ENCODE measurements at places on chromosomes 5 and 9.

GRCh38 chr5:84372066-84372695 is 12.5 kb downstream of the EDIL3 start:
- no peak for DNase-seq

- no peak for DNase-seq
Observed at GRCh38 chr5:139904566-139904815, 108.9 kb downstream of the PSD2 start.

DNA sequence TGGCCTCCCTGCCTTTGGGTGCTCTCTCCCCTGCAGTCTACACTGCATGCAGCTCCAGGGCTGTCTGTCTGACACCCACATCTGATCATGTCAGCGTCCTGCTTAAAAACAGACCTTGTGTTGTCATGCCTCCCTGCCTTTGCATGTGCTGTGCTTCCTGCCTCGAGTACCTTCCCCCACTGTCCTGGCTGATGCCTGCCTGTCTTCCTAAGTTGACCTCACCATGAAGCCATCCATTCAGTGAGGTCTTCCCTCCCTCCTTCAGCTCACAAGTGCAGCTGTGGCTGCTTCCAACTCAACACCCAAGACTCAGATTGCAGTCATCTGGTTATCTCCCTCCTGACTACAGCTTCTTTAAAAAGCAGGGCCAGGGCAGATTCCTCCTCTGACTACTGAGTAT is 5.5 kb downstream of the ANGPTL2 start:
- no peak for DNase-seq

- DNase-seq: no peak
Observed at GRCh38 chr9:89718651-89719050, 113.8 kb downstream of the GADD45G start.

- DNase-seq: no peak
Observed at GRCh38 chr9:95383845-95384244, 66.3 kb upstream of the FANCC start.

DNA sequence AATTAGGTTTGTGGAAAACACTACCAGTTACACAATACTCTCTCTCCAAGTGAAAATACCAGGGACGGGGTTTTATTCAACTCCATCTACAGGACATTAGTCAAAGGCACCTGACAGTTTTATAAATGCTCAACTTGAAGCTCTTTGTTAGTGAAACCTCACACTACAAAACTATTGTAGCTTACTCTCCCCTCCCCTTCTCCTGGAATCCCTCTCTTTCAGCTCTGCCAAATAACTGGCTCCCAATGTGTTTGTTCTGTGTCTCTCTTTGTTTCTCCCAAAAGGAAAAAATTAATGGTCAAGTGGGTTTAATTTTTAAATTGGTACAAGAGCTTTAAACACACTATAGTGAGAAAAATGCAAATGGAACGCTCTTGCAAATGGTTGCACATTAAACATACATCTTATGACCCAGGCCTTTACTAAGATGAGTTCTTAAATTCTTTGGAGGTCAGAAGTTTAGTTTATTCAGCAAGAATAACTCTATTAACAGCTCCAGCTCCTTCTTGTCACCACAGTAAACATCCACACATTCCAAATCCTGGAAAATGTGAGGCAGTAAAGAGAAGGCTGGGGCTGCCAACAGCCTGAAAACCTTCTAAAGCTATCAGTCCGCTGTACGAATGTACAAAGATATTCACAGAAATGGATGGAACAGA is 48.4 kb downstream of the ZNF608 start:
- no peak for DNase-seq

DNA sequence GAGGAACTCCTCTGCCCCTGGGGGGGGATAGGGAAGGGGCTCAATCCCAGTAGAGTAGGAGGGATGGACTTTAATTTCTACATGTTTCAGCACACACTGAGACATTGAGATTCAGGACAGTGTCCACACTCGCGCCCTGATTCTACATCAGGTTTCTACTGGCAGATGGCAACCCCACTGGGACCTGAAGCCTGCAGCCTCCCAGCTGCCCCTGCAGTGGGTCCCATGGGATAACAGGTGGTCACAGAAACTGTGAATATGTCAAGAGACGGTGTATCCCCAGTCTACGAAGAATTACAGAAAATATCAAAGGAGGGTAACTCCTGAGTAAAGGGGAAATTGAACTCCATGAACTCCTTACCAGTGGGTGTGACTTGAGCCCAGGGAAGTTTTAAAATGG is 2.4 kb upstream of the TERT start:
- DNase-seq: no peak

- DNase-seq: no peak
Observed at GRCh38 chr5:179887802-179888201, 19.9 kb downstream of the TBC1D9B start.

- DNase-seq: peak; percentile 55
Observed at GRCh38 chr9:37066139-37066725, 32.2 kb upstream of the PAX5 start.

DNA sequence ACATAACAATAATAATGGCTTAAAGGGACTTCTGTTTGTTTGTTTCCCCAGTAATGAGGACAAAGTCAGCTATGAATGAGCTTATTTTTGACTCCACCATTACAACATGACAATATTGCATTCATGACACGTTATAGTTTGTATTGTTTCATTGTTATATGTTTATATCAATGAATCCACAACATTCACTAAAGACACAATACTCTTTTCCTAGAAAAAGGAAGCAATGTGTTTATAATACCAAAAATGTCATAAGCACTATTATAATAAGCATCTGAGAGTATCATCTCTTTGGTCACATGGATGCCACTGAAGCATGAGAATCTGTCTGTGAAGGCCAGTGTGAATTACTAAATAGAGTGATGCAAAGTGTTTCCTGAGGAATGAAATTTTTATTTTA is 1026.9 kb upstream of the C9orf72 start:
- no peak for DNase-seq

GRCh38 chr5:178077751-178078150 is 35.6 kb upstream of the N4BP3 start:
- no peak for DNase-seq

GRCh38 chr5:65262649-65263059 is 219.1 kb downstream of the ADAMTS6 start:
- peak; percentile 38 for DNase-seq

GRCh38 chr9:88949425-88949824 is 41.8 kb upstream of the S1PR3 start:
- no peak for DNase-seq

DNA sequence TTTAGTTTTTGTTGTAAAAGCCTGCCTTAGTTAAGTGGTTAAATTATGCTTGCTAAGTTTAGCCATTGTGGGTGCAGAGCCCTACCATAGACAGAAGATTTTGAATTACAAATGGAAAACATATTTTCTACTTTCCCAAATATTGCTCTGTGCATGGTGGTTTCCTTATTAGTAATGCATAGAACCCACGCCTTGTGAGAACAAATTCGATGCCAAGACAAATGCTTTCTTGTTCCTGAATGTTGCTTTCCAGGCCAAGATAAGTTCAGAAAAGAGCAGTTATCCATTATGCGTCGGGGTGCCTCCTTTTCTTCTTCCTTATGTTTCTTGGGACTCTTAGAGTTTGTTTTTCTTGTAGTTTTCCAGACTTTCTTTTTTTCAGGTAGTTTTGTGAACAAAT is 31.0 kb upstream of the GARNL3 start:
- DNase-seq: no peak

- no peak for DNase-seq
Observed at GRCh38 chr5:81067406-81067805, 107.2 kb downstream of the RASGRF2 start.

- no peak for DNase-seq
Observed at GRCh38 chr5:55316837-55317236, 9.0 kb downstream of the MTREX start.

- no peak for DNase-seq
Observed at GRCh38 chr9:91221332-91221731, 140.4 kb downstream of the AUH start.

GRCh38 chr9:91160599-91161464 is 200.9 kb downstream of the AUH start:
- no peak for DNase-seq
